ENCODE measurements at places on chromosomes 6 and 20.

GRCh38 chr6:132310921-132311320 is 90.4 kb downstream of the MOXD1 start:
- DNase-seq: no peak

DNA sequence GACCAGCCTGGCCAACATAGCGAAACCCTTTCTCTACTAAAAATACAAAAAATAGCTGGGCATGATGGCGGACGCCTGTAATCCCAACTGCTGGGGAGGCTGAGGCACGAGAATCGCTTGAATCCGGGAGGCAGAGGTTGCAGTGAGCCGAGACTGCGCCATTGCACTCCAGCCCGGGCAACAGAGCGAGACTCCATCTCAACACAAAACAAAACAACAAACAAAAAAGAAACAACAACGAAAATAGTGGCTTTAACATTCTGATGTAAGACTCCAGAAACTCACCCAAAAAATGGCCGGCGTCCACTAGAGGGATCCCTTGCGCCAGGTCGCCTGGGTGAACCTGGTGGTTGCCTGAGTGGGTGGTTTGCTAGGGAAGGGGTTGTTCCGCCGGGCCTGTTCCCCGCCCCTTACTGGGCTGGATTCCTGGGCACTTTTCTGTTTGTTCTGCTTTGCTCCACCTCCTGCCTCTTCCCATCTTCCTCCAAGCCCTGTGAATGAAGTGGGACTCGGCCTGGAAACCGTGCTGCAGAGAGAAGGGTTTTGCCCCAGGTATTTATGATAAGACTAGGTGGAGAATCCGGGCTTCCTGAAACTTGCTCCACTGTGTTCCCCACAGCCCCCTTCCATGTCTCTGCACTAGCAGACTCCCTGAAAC is 1.5 kb downstream of the PABPC1L start:
- peak; percentile 43 for DNase-seq

- DNase-seq: no peak
Observed at GRCh38 chr6:55212156-55212555, 37.8 kb downstream of the HCRTR2 start.

DNA sequence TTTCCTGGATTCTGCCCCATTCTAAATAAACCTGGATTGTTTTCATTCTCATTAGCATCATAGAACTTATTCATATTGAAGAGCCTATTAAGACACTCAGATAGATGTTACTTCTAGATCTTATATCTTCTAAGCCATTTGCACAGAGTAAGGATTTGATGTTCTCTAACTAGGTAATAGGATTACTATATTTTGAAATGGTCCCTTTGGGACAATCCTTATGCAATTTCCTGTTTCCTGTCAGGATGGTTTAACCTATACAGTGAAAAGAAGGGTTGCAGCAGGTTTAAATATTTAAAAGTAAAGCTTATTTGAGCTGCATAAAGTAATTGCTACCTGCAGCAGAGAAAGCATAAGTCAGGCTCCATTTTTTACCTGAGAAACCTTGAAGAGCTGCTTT is 860.1 kb downstream of the TFAP2A start:
- DNase-seq: no peak

DNA sequence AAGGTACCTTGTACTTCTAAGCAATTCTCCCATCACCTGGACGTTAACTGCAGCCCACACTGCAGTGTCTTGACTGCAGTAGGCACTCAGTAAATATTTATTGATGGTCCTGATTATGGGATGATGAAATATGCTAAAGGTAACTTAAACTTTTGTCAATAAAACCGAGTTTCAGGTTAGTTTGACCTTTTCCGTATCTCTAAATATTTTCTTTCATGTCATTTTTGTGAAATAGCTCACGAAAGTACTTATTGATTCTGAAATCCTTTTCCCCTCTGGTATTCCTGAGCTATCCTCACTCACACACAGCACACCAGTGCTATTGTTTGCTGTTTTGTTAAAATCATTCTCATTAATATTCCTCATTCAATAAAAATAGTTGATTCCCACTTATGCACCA is 149.4 kb upstream of the ESR1 start:
- DNase-seq: no peak

DNA sequence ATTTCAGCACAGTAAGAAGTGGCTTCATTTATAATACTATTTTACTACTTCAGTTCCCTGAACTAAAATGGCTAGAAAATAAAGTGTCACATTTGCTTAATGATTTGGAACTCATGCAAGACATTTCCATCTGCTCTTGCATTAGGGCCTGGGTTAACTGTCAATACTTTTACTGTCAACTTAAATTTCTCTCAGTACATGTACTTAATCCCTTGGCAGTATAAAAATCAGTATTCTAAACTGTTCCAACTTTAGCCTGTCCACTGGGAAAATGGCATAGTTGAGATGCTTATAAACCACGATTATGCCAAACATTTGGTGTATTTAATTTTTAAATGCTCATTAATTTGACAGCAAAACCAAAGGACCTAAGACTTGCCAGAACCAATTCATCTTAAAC is 154.5 kb downstream of the ASCC3 start:
- no peak for DNase-seq

GRCh38 chr6:116278481-116278829 is 1.3 kb downstream of the TSPYL1 start:
- no peak for DNase-seq

GRCh38 chr20:11000416-11000815 is 326.6 kb upstream of the JAG1 start:
- no peak for DNase-seq

- DNase-seq: no peak
Observed at GRCh38 chr6:33080127-33081089, 4.6 kb downstream of the HLA-DPB1 start.

- no peak for DNase-seq
Observed at GRCh38 chr6:4636881-4637224, 139.4 kb upstream of the CDYL start.

- DNase-seq: no peak
Observed at GRCh38 chr6:6685249-6686040, 96.9 kb downstream of the LY86 start.

DNA sequence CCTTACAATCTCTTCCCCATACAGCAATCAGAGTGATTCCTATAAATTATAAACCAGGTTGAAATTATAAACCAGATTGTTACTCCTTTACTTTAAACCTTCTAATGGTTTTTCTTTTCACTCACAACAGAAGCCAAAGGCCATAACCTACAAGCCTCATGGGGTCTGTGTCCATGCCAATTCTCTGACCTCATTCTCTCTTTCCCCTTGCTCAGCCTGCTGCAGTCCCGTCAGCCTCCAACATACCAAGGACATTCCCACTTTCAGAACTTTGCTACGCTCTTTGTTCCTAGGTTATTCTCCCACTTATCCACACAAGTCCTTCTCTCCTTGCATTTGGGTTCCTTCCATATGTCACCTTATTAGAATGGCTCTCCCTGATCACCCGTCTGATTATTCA is 277.9 kb upstream of the TCF21 start:
- DNase-seq: no peak

GRCh38 chr6:166559211-166559610 is 27.3 kb downstream of the RAMACL start:
- DNase-seq: no peak

GRCh38 chr6:107565165-107565723 is 75.3 kb downstream of the SOBP start:
- DNase-seq: no peak

DNA sequence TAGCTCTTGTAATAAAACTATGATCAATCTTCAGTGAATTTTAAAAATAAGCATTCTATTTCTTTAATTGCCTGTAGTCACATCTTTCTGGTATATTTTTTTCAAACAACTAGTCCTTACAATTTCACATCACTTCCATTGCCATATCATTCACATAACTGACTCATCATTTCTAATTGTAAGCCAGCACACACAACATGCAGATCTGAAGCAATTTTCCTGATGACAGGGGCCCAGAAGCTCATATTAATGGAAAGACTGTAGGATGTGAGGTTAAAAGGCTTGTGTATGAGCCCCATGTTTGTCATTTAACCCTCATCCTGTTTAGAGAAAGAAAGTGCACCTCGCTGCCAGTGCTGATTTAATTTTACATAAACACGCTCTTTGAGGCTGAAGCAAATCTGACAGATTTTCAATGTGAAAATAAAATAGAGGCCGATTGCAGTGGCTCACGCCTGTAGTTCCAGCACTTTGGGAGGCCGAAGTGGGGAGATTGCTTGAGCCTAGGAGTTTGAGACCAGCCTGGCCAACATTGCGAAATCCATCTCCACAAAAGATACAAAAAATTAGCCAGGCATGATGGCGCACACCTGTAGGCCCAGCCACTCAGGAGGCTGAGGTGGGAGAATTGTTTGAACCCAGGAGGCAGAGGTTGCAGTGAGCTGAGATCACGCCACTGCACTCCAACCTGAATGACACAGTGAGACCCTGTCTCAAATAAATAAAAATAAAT is 40.1 kb upstream of the LTV1 start:
- no peak for DNase-seq

DNA sequence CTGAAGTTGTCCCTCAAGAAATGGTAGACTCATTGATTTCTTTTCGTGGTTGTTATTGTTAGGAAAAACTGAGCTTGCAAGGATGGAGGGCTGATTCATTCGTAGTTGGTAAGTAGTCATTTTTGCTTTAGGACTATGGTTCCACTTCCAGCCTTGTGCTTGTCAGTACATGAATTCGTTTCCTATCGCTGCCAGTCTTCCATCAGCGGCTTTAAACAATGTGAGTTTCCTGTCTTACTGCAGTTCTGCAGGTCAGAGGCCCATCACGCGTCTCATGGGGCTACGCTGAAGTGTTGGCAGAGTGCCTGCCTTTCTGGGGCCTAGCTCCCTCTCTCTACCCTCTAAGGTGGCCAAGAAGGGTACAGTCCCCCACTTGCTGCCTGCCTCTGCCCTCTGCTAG is 11.4 kb upstream of the MDFI start:
- no peak for DNase-seq

GRCh38 chr20:46308258-46309157 is at the start of gene CDH22:
CDH22 (minus strand) TSS chr20:46308498; CDS start chr20:46251294, 57,204 bp downstream.
- peak; percentile 23 for DNase-seq

DNA sequence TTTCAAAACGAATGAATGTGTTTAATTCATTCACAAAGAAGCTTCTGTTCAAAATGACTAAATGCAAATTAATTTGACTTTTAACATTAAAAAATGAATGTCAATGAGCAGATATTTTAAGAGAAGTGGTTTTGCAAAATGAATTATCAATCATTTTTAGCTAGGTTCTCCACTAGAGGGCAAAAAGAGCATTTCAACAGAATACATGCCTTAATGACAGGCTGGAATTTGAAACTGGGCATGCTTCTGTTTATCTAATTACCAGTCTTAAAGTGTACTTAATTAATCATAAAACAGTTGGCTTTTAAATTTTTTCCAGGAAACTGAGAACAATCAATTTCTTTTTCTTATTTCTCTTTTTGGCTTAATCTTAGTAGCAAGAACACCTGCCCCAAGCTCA is 63.8 kb upstream of the TINAG start:
- no peak for DNase-seq

GRCh38 chr20:47205577-47206123 is 150.8 kb downstream of the ZMYND8 start:
- peak; percentile 47 for DNase-seq

DNA sequence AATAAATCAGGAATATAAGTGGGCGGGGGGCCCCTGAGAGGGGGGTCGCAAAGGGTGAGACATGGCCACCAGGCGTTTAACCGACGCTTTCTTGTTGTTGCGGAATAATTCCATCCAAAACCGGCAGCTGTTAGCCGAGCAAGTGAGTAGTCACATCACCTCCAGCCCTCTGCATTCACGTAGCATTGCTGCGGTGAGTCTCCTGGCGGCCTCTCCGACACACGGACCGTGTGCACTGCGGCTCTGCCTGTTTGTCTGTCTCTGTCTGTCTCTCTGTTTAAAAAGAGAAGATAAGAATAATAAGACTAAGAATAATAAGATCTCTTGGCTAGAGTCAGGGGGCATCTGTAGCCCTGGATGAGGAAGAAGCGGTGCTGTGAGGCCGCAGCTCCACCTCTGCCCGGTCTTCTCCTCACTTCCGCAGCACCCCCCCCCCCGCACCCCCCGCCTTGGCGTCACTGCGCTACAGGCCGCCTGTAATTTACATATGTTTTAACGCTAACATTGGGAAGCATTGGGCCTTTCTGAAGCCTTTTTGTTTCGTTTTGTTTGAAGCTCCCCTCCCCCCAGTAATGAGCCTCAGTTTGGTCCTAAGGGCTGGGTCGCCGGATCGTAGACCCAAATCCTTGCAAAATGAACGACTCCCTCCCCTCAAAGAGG is 993 bp downstream of the STX16 start:
- peak; percentile 55 for DNase-seq

GRCh38 chr6:86251106-86251505 is 608.4 kb upstream of the SYNCRIP start:
- DNase-seq: no peak

DNA sequence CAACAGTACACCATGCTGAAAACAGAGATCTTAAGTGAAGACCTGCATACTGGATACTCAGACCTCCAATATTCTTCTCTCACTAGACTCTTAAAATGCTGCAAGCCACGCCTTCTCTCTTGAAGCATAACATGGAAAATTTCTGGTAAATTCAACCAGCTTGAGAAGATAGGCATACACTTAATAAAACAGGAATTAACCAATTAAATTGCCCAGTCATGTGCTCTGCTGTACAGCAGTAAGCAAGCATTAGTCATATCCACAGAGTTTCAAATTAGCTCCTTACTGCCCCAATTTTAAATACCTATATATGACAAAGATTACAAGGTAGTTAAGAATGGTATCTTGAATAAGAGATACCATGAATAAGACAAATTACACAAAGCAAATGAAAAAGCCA is 53.8 kb downstream of the C6orf58 start:
- no peak for DNase-seq

DNA sequence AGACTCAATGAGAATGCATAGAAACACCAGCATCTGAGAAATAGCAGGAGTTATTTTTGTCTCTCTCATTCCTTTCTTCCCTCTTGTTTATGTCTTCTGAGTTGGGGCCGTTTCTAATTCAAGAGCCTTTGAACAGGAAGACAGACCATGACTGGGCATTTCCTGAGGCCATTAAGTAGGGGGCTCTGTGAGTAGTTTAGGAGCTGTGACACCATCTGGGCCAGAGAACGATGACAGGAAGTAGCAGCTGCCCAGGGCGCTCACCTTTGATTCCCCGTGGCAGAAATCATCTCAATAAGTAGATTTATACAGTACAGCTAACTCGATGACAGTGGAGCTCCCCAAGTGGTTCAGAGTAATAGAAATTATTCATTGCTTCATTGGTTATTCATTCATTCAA is 298.4 kb upstream of the PLN start:
- no peak for DNase-seq

GRCh38 chr6:31076611-31077010 is 35.8 kb downstream of the C6orf15 start:
- no peak for DNase-seq

DNA sequence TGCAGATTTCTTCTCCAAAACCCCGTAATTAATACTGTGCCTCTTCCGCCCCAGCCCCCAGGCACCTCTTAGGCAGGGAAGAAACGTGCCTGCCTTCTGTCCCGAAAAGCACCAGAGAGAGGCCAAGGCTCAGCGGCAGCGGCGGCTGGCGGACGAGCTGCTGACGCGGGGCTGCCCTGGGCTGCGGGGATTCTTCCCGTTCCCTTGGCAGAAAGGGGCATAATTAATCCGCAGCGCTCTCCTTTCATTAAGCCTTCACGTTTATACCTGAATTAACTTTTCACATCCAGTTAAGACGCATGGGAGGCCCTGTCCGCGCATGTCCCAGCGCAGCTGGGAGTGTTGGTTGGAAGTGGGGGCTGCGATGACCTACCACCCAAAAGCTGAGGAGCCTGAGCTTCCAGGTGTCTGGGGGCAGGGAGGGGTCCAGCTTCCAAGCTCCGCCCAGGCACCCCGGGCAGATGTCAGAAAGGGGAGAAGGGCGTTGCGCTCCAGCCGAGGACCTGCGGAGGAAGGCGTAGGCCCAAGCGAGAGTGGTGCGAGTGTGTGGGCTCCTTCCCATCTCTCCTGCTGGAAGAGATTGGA is 167.4 kb upstream of the LRFN2 start:
- DNase-seq: no peak

- DNase-seq: no peak
Observed at GRCh38 chr6:109056661-109057060, 38.0 kb downstream of the SESN1 start.
